Mucosa of descending colon (tissue), 3 donors: ENCODE measurements at places on chromosomes 2 and 18.

DNA sequence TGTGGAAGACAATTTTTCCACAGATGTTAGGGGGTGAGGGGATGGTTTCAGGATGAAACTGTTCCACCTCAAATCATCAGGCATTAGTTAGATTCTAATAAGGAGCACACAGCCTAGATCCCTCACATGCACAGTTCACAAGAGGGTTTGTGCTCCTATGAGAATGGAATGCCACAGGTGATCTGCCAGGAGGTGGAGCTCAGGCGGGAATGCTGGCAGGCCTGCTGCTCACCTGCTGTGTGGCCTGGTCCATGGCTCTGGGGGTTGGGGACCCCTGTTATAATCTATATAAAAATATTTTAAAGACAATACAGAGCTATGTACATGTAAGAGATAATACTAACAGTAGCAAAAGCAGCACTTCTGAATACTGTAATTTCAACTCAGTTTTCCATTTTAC lies 19.2 kb downstream of the CWC22 start:
- no peak for DNase-seq

DNA sequence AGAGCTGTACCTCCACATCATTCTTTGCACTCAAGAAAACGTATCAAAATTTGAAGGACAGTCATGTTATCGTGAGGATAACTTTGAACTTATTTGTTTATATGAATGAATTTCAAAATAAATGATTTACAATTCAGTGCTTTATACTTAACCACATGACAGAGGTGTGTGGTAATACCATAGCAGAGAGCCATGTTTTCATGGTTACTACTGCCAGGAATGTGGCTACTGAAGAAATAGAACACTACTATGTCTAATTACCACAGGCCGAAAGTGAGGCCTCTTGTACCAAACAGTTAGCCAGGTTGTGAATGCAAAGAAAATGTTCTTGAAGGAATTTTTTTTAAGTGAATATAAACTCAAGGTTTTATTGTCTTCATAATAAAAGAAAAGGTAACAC lies 49.2 kb downstream of the AAK1 start:
- no peak for DNase-seq

- DNase-seq = no peak
Observed at GRCh38 chr2:66583881-66584280, 149.0 kb downstream of the MEIS1 start.

DNA sequence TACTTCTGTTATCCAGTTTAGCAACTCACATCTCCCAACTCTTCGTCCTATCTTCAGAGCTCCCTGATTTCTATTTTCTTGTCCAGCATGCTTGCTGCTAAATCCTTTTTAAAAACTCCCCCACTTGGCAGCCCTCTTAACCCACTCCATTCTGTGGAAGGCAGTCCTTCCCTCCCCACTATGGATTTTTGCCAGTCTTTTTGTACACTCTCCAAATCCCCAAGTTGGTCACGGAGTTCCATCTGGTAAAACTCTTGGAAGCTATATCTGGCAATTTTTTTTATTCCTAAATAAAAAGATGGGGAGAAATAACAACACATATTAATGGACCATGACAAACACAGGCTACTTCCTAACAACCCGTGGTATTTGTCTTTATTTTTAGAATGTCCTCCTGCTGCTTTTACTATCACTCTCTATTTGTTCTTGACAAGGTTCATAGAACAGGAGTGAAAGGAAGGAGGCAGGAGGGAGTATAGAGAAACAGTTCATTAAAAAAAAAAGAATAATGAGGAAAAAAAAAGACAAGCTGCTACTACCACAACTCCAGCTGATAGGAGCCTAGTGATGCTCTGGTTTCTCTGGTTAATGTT lies 120.0 kb upstream of the THSD7B start:
- no peak for DNase-seq

GRCh38 chr2:134460583-134460998 lies 206.7 kb downstream of the MGAT5 start:
- no peak for DNase-seq

- no peak for DNase-seq
Observed at GRCh38 chr2:14330884-14331283, 301.6 kb upstream of the LRATD1 start.

- DNase-seq = no peak
Observed at GRCh38 chr2:55567298-55567697, 47.8 kb downstream of the CFAP36 start.

DNA sequence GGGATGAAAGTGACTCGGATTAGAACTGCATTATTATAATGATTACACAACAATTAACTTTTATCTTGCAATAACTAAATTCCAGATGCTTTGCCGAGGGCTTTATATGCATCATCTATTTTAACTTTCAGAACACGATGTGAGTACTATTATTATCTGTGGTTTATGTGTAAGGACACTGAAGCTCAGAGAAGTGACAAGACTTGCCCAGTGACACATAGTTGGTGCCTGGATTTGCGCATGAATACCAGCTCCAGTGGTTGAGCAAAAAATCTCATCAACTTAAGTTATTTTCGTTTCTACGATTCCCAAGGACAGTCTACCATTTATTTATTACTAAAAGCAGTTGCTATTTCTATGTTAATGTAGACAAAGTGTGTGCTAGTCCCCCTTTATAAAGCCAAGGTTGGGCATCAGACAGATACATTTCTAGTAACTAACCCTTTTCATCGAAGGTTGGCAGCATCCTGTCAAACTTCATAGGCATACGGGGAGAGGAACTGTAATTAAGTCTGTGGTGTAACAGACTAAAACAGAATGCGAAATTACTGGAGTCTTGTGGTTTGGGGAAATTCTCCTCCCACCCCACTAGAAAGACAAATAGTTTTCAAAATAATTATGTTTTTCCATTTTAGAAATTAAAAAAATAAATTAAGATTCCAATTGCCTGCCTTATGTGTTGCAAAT lies 73.2 kb upstream of the BOD1L2 start:
- no peak for DNase-seq

DNA sequence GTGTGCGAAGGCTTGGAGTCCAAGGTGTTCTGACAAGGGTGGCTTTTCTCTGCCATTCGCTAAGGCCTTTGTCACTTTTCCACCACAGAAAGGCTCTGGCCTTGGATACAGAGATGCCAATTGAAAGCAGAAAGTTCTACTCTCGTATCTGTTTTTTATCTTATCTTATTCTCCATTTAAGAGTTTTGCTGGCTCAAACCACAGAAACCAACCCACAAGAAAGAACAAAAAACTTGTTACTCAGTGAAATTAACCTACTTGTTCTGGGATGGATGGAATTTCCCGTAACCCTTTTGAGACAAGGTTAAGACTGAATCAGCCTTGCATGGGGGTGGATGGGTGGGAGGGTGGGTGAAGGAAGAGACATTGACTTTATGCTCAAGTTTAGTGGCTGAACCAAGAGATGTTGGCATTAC lies 221.7 kb downstream of the CDH20 start:
- DNase-seq = no peak

- DNase-seq = no peak
Observed at GRCh38 chr18:26901020-26901419, 35.5 kb upstream of the AQP4 start.

GRCh38 chr2:10448576-10449485 lies 704 bp upstream of the ODC1 start:
- peak; percentile 96 for DNase-seq

- DNase-seq = no peak
Observed at GRCh38 chr2:162938387-162938786, 99.8 kb upstream of the KCNH7 start.

- DNase-seq = no peak
Observed at GRCh38 chr2:232377319-232377718, 1.2 kb upstream of the ALPP start.

GRCh38 chr2:203600286-203600685 lies 65.2 kb upstream of the RAPH1 start:
- no peak for DNase-seq

DNA sequence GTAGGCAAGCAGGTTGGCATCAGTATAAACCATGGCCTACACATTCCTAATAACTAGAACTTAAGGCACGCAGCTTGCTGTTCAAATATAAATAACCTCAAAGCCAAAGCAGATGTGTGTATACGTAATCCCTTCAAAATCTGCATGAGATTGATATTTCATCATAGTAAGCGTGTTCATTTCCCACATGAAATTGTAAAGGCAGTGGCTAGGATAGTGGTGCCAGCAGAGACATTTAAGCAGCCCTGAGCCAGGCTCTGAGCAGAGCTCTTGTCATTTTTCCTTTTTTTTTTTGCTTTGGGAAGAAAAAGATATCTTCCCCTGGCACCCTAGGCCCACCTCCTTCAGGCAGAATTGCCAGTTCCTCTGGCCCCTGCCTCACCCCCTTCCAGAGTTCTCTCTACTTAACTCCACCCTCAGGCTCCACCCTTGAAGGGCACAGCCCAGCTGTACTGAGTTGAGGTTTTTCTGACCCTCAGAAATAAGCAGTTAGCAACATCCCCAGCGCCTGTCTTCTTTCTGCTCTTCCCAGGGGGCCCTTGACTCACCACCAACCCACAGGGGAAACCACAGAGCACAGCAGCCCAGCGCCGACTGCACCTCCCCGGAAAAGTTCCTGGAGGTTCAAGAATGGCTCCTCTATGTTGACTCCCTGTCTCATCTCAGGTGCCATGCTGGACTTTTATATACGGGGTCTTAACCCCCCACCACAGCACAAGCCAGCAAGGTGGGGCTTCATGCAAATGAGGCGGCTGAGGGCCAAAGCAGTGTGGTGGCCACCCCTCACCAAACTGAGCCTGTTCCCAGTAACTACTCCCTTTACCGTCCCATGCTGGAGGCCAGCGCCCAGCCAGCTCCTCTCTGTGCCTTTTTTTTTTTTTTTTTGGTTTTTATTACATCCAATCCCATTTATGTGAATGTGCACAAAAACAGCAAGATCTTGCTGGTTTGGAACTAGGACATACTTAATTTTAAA lies 84.7 kb downstream of the EHD3 start:
- DNase-seq = peak; percentile 65

GRCh38 chr2:10546975-10547391 lies 98.9 kb upstream of the ODC1 start:
- DNase-seq = no peak

- no peak for DNase-seq
Observed at GRCh38 chr2:191512216-191512835, 165.6 kb upstream of the NABP1 start.

- peak; percentile 85 for DNase-seq
Observed at GRCh38 chr18:62436636-62437234, 86.1 kb upstream of the ZCCHC2 start.

- no peak for DNase-seq
Observed at GRCh38 chr18:4384932-4385331, 70.2 kb downstream of the DLGAP1 start.

- no peak for DNase-seq
Observed at GRCh38 chr2:142840436-142840835, 37.0 kb upstream of the KYNU start.

DNA sequence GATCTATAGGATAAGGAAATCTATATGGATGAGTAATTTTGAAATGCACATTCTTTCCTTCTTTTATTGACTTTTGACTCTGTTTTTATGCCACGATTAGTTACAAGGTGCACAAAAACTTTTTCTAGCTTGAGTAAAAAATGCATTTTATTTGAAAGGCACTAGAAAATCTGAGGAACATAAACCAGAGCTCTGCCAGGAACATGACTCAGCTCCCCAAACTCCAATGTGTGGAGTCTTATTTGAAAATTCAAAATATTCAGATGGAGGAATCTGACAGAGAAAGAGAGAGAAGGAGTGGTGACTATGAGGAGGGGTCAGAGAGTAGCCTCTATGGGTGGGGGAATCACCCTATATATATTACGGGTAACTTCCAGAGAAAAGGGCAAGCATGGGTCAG lies 231.0 kb downstream of the DCC start:
- no peak for DNase-seq

DNA sequence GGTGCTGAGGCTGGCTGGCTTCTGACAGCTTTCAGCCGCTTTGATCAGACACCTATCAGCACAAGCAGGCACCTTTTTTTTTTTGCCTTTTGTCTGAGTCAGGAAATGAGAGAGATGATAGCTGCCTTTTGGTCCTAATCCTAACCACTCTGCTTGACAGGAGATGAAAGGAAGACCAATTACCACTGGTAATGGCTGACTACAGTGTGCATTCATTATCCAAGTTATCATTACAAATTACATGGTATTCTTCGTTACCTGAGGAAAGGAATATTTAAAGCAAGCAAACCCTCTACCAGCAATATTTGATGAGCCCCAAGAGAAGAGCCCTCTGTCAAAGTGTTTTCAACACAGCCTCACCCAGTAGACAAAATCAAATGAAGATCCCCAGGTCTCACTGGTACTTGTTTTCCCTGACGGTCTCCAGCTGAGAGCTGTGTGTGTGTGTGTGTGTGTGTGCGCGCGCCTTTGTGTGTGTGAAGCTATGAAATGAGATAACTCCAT lies 925.7 kb downstream of the DCDC2C start:
- DNase-seq = no peak

- no peak for DNase-seq
Observed at GRCh38 chr18:70382017-70382416, 93.2 kb downstream of the SOCS6 start.
